ENCODE measurements at places on chromosomes 4 and X.

- DNase-seq, result no peak
Observed at GRCh38 chrX:120310861-120311726, at the start of gene TMEM255A. TSS of gene TMEM255A (minus strand) at chrX:120311461. CDS start at chrX:120311309, 152 bp downstream.

- DNase-seq, result no peak
Observed at GRCh38 chr4:48224606-48225005, 45.0 kb downstream of the TEC start.

GRCh38 chr4:14844061-14844460, 158.2 kb upstream of the CPEB2 start:
- no peak for DNase-seq

GRCh38 chr4:6999172-7000086, 43.7 kb upstream of the TADA2B start:
- DNase-seq, result no peak

GRCh38 chr4:19583827-19584569, 667.7 kb upstream of the SLIT2 start:
- no peak for DNase-seq

Data from fibroblast of pulmonary artery (primary cell).